Stimulated activated CD8-positive, alpha-beta memory T cell treated with anti-CD3 and anti-CD28 coated beads, Interleukin-2, amount 100 ng/mL, for 48 hours (primary cell): ENCODE measurements at places on chromosomes 5 and 9.

DNA sequence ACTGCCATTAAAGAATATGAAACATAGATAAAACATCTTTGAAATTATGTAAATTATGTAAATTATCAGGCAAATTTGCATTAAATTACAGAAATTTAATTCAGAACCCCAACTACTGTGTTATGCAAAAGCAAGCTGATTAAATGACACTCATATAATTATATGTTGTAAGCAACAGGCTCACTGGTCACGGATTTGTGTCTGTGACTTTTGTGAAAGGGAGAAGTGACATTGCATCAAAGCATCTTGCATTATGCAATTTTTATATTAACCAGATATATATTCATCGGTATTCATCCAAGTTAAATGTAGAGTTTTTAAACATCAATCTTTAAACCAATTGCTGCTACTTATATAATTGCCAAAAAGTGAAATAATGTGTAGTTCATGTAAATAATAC lies 13.0 kb upstream of the GLIPR2 start:
- no peak for DNase-seq

GRCh38 chr5:135466178-135467050 lies 14.3 kb upstream of the TIFAB start:
- DNase-seq = peak; percentile 57

GRCh38 chr9:15187589-15187988 lies 119.4 kb downstream of the TTC39B start:
- DNase-seq = no peak

- DNase-seq = no peak
Measured at GRCh38 chr9:99353408-99353807, 131.3 kb downstream of the SEC61B start.

- DNase-seq = no peak
Measured at GRCh38 chr9:87442451-87442850, 55.2 kb upstream of the DAPK1 start.

- DNase-seq = no peak
Measured at GRCh38 chr5:126615286-126615685, 14.5 kb downstream of the PHAX start.

DNA sequence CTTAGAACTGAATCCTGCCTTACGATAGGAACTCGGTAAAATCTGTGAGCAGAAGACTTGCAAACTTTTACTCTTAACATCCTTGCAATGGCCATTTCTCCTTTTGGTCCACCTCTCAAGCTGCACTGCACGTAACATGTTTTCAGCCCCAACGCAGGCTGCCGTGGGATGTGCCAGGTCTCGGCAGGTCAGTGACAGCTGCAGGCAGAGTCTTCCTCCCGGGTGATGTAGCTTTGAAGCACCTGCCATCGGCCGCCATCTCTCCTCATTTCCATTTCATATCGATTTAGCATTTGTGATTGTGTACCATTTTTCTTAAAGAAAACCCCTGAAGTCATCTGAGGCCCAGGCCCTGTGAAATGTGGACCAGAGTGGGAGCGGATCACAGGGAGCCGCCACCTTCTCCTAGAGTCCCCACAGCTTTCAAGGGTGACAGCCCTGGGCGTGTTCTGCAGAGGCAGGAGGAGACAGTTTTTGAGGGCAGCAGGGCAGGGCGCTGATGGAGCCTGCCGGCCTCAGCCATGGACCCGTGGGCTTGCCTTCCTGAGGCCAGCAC lies 25.8 kb upstream of the LPCAT1 start:
- no peak for DNase-seq

DNA sequence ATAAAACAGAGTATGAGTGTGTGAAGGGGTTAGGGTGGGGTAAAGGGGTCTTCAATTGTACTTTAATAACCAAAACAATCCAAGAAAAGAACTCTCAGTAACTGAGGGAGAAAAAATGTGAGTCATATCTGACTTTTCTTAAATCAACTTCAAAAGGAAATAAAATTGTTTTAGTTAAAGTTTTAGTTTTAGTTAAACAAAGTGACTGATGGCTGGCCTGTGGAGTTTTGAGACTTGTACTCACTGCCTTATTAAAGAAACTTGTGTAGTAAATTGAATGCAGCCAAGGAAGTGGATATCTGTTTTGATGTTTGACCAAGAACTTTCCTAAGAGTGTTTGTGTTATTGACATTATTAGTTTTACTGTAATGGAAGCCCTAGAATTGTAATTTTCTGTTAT lies 2032.6 kb downstream of the MAT2B start:
- DNase-seq = no peak

DNA sequence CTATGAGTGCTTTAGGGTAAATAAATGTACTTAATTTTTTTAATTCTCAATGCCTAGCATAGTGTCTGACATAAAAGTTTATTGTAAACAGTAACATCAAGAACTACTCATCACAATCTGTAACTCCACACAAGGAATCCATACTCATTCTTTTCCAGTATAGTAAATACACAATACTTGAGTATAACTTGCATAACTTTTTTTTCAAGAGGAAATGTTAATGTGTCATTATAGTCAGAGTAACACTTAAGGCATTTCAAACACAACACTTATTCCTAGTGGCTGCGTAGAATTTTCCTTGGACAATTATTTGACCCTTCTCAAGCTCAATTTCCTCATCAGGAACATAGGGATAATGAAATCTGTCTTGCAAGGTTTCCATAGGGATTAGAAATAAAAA lies 584.3 kb downstream of the CAAP1 start:
- DNase-seq = no peak

DNA sequence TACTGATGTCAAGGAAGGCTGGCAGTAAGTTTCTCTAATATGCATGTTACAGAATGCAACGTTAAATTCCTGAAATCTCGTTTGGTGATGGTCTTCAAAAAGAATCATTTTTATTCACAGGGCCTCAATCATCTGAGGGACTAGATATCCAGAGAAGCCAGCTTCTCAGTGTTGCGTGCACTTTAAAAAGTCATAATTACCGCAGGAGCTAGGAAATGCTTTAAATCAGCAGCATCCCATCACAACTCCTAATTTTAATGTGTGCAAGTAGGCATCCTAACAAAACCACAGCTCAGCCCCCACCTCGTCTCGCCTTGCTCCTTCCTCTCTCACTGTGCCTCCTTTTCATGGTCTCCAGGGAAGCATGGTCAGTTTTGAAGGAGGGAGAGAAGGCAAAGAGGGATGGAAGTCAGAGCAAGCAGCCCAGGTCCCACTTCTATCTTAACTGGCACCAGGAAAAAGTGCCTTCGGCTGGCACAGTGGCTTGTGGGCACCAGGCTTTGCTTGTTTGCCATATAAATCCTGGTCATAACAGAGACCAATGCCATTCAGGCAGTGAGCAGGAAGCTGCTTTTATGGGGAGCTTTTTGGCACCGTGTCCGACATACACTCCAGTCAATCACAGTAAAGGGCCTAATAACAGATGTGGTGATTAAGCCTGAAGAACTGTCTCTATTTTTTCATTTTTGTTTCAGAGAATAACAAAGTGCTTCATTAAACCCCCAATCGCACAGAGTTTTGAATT lies 21.4 kb downstream of the MEGF10 start:
- DNase-seq = no peak

DNA sequence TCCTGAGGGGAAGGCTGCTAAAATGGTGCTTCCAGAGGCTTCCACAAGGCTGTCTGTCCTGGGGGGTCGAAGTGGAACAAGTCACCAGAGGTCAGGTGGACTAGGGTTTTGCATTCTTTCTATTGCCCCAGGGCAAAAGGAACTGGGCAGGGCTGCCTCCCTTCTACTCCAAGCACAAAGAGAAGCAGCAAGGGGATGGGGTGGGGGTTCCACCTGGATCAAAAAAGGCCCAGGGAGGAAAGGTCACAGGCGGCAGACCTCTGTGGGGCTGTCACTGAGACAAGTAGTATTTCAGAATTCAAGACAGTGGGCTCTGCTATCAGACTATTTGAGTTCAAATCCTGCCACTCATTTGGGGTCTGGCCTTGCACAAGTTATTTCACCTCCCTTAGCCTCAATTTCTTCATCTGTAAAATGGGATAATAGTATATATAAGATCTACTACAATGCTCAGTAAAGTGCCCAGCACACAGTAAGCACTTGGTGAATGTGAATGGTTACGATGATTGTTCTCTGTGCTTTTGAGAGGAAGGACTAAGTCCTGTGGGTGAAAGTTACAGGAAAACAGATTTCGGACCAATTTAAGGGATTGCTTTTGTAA lies 1.9 kb upstream of the ARSI start:
- no peak for DNase-seq

DNA sequence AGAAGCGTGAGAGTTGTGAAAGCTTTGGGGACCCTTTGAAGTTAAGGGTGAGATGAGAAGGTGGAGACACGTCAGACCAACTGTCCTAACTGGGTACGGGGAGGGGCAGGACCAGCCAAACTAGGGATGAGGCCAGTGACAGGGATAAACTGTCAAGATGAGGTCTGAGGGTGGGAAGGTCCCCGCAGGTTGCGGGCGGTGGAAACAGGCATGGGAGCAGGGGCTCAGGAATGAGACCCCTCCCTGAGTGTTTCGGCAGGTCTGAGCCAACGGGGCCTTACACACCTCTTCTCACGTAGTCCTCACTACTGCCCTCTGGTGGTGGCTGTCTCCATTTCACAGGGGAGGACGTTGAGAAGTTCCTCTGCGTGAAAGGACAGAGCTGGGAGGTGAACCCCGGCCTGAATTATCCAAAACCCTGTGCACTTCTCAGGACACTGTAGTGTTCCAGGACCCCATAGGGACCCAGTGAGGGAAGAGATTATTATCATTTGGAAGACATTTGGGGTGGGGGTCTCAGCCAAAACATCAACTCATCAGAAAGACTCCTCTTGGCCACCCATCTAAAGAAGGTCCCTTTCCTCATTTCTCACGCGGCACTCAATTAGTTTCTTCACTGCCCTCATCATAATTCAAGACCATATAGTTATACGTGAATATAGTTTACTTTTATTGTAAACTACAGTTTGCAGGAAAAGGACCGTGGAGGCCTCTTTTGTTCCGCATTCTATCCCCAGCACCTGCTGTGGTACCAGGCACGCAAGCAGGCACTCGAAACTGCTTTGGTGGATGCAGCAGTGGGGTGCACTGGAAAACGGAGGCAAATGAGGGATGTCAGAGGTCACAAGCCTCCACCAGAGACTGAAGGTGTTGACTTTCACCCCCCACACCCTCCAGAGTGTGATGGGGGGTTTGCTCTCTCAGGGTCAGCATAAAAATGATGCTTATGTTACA lies 21.7 kb upstream of the NANS start:
- DNase-seq = peak; percentile 84

DNA sequence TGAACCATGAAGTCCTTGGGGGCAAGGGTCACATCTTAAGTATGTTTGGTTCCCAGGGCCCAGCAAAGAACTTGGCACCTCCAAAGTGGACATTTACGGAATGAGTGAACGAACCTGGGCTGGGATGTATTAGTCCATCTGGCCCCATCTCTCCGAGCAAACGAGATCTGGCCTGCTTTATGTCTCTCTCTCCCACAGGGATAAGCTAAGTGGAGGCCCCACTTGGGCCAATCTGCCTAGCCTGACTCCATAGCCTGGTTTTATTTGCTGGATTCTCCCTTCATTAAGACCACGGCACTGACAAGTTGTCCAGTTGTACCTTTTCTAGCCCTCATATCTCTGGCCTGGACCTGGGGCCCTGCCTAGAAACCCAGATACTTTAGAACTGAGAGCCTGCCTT lies 2.1 kb downstream of the TTLL11 start:
- no peak for DNase-seq

DNA sequence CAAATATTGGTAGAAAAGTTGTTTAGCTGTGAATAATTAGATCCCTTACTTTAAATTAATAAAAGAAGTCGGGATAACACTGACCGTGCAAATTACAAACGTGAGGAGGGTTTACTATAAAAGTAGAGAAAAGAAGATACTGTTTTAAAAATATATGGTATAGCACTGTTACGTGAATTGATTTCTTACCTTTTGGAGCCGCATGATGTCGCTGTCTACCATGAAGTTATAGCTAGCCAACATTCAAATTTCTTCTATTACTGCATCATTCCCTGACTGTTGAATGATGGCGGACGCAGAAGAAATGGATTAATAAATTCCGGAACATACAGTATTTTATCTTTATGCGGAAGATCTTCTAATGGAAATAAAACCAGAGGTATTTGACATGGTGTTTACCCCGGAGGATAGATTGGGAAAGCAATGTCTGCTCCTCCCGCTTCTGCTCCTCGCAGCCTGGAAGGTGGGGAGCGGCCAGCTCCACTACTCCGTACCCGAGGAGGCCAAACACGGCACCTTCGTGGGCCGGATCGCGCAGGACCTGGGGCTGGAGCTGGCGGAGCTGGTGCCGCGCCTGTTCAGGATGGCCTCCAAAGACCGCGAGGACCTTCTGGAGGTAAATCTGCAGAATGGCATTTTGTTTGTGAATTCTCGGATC lies at the start of gene PCDHA6:
PCDHA6 (plus strand) TSS at position 257 of the 658 bp plus-strand sequence; CDS start at position 389, 132 bp downstream.
- no peak for DNase-seq

DNA sequence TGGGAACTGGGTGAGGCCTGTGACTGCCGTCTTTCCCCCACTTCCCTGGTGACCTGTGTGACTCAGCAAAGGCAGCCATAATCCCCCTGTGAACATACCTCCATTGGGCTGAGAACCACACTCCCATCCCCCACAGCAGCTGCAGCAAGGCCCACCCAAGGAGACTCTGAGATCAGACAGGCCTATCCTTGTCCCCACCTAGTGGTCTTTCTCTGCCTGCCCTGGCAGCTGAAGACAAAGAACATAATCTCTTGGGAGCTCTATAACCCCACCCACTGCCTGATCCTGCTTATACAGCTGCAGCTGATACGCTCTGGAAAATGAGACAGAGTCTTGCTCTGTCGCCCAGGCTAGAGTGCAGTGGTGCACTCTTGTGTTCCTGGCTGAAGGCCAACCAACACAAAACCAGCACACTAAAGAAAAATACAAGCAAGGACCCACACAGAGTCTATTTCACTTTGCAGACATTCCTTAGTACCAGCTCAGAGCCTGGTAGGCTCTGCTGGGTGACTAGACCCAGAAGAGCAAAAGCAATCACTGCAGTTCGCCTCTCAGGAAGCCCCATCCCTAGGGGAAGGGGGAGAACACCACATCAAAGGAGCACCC lies 106.7 kb downstream of the MCTP1 start:
- no peak for DNase-seq

DNA sequence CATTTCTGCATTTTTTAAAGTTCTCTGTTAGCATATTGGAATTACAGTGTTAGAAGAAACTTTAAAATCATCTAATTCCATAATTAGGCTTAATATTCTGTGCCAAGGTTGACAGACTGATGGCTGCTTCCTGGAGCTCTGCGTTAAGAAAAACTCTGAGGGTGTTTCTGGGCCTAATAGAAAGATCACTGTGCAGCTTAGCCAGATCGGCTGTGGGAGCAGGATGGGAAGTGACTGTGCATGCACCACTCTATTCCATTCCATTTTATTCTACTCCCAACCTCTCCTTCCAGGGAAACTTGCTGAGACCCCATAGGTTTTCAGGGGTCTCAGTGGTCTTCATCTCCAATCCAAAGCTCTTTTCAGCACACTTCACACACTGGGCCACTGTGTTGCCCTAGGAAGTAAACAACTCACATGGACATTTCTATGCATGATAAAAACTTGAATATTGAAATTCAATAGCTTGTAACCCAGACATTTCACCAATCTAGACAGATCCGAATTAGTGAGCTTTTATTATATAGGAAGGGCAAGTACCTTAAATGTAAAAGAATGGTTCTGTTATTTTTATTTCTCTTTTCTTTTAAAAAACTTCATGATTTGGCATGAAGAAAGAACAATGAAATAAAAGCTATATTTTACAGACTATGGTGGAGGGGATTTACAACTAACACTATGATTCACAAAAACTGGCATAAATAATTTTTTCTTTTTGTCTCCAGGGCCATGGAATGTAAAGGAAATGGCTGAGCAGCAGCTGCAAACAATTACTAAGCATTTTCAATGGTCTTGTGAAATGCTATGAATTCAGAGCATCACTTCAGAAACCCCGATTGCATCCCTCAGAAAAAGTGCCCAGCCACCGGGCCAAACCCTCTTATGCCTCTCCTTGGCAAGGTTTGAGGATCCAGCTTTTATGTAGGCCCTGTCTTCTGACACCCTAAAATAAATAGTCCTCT lies 51.4 kb upstream of the DAB2 start:
- no peak for DNase-seq
